ENCODE measurements at places on chromosomes 7 and 10.

DNA sequence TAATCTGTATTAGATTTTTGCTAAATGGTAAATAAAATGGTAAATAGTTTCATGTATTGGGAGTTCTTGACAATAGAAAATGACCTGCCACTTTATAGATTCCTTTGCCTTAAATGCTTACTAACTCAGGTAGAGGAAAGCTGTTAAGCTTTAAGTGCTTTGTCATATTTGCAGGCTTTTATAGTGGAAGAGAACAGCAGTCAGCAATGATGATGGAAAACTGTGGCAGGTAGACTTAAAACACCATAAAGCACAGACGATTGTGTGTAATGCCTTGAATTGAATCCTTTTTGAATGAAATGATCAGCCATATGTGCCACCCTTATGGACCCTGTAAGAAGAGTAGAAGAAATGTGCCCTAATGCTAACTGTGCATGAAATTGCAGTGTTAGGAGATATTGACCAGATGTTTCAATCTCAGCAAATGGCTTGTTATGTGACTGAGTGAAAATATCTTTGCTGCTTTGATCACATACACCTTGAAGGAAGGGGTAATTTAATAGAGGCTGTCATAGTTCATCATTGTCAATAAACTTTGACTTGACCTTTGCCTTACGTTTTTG is 230.4 kb downstream of the ADK start:
- no peak for DNase-seq

- no peak for DNase-seq
Observed at GRCh38 chr7:91005841-91006240, 258.4 kb upstream of the FZD1 start.

- DNase-seq: no peak
Observed at GRCh38 chr7:46444256-46444655, 523.2 kb upstream of the IGFBP3 start.

DNA sequence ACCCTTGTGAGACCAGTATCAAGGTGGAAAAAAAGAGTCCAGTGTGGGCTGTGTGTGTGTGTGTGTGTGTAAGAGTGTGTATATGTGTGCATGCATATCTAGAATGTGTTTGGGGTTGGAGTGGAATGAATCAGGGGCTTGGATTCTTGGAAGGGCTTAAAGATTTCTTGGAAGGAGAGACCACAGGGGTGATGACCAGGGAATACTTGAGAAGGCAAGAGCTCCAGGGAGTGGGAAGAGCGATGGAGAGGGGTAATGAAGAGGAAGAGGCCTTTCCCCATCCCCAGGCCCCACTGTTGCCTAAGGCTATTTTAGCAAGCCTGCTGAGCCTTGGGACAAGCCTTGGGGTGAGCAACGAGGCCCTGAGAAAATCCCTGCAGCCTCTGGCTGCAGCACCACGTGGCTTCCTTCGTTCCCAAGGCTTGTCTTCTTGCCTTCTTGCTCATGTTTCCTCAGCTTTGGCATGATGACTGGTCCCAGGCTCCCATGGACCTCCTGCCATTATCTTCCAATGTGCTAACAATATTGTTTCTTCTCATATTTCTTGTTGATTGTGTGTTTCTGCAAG is 663.4 kb downstream of the INHBA start:
- no peak for DNase-seq

DNA sequence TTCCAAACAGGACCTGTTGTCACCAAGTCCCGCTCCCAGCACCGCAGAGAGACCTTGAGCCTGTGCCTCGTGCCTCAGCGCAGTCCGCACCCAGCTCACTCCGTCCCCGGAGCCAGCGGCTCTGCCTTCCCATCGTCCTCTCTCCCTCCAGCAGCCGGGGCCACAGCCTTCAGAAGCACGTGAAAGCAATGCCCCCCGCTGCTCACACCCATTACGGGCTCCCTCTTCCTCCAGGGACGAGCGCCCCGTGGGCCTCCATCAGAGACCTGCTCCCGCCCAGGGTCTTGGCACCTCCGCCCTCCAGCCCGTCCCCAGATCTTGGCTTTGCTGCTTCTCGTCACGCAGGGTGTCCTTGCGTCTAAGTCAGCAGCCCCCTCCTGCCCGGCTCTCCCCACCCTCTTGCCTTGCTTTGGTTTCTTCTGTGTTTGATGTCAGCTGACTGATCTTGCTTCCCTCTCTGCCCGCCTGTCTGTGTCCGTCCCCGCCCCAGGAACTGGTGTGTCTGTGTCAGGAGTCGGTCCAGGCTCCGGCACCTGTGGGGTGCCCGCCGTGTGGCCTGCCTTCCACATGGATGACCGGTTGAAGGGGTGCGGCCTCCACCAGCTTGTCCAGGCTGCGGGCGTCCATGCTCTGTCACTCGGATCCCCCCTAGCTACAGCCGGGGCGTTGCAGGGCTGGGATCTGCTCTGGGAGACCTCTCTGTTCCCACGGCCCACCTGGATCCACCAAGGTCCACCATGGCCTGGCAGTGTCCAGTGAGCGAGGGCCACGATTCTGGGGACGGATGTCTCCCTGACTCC is 61.9 kb downstream of the FOXL3 start:
- no peak for DNase-seq

All from AG09309 (cell line).